Stimulated activated CD8-positive, alpha-beta memory T cell treated with anti-CD3 and anti-CD28 coated beads, Interleukin-7, amount 100 ng/mL, for 1 hour (primary cell): ENCODE measurements at places on chromosomes 3 and 15.
A peak's percentile ranks its signal among the peaks of the same experiment; 100 is the strongest.

GRCh38 chr15:78394981-78395616, 42.9 kb upstream of the IREB2 start:
- DNase-seq = no peak

GRCh38 chr3:127056281-127056680, 73.4 kb downstream of the PLXNA1 start:
- no peak for DNase-seq

- no peak for DNase-seq
Measured at GRCh38 chr15:82538961-82539690, 1.1 kb downstream of the RPS17 start.

DNA sequence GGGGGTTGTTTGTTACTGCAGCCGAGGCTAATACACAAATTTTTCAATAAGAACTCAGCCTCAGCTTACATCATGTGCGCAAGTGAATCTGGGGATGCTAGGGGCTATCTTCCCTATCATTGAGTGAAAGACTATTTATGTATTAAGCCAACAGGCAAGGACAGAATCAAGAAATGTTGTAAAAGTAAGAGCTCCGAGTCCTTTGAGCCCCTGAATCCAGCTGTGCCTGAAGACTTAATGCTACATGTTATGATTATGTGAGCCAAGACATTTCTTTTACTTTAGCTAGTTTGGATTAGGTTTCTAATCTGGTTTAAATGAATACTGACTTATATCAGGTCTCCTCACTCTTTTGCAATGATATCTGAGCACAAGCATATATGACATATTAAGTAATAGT, 782.9 kb upstream of the CFAP20DC start:
- DNase-seq = no peak

DNA sequence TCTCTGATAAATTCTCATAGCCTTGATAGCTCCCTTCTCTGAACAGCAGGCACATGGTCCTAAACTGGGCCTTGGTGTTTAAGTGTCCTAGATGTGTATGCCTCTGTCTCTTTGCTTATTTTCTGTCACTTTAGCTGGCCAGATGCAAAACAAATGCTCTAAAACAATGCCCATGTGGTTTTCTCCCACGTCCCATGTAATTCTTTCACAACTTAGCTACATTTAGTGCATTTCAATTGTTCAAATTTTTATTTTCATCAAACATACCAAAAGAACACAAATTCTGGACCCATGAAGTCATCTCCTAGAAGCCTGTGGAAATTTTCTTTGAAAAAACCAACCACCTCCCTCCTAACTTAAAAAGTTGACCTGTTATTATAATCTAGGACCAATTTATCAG, 491.3 kb upstream of the AGTR1 start:
- DNase-seq = no peak

DNA sequence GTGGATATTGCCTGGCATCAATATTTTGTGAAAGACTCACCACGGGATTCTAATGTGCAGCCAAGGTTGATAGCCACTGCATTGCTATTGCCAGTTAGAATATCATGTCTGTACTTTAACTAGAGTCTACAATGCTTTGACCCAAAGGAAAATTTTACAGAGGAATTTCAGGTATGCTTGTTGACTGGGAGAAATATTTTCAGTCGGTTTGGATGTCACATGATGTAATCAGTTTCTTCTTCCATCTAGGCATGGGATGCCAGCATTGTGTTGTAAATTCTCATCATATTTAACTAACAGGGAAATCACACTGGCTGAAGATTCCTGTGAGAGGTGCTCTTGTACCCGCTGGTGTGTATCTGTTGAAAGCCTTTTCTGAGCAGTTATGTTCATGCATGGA, 508.9 kb upstream of the ADAMTS9 start:
- no peak for DNase-seq

DNA sequence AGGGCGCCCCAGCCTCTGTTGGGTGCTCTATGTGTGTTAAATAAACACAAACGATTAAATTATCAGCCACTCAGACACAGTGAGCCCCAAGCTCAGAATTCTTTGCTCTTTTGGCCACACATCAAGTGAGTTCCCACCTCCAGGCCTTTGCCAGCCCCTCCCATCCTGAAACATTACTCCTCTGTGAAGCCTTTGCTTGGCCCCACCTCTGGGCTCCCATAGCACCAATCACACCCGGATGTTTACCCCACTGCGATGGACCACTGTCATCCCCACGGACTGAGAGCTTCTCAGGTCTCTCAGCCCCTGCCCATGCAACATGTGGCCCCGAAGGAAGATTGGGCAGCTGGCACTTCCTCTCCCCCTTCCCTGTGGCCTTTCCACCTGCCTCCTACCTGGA, 85.1 kb downstream of the NUP210 start:
- DNase-seq = no peak

GRCh38 chr15:45155739-45156138, 25.9 kb downstream of the DUOX1 start:
- no peak for DNase-seq

- DNase-seq = no peak
Measured at GRCh38 chr3:29475854-29476253, 195.0 kb downstream of the RBMS3 start.

- DNase-seq = no peak
Measured at GRCh38 chr3:126752303-126753190, 48.5 kb downstream of the CHCHD6 start.

DNA sequence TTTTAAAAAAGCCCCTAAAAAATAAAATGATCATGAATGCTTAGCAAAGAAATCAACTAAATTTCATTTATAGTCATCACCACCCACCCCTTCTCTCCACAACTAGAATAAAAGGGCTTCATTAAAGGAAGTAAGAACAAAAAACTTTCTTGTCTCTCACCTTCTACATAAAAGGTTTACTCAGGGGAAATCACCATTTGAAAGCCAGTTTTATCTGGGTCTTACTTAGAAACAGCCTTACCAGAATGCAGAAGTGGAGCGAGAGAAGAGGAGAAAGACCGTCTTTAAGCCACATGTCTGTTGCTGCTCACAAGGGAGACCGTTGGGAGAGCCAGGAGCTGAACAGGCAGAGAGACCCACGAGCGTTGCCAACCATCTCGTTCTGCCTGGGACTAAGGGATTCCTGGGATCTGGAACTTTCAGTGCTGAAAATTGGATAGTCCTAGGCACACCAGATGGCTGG, 350.1 kb upstream of the PROK2 start:
- DNase-seq = no peak

GRCh38 chr15:29750754-29751153, 71.5 kb downstream of the TJP1 start:
- DNase-seq = no peak

GRCh38 chr15:57865294-57865693, 158.8 kb downstream of the POLR2M start:
- no peak for DNase-seq

DNA sequence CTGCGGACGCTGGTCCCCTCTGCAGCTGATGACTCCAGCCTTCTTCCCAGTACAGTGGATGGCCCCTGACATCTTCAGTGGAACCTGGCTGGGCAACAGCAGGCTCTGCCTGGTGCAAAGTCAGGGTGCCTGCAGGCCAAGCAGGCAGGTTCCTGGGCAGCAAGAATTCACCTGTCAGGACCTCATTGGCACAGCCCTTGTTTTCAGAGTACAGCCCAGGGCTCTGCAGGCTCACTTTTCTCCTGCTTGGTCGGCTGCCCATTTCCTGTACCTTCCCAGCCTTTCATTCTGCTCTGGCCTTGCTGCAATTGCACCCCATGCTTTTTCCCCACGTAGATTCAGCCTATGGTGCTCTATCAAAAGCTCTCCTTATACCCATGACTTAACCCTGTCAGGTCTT, 56.0 kb downstream of the LRTM1 start:
- DNase-seq = no peak

- DNase-seq = no peak
Measured at GRCh38 chr3:11377719-11378118, 105.5 kb downstream of the ATG7 start.

DNA sequence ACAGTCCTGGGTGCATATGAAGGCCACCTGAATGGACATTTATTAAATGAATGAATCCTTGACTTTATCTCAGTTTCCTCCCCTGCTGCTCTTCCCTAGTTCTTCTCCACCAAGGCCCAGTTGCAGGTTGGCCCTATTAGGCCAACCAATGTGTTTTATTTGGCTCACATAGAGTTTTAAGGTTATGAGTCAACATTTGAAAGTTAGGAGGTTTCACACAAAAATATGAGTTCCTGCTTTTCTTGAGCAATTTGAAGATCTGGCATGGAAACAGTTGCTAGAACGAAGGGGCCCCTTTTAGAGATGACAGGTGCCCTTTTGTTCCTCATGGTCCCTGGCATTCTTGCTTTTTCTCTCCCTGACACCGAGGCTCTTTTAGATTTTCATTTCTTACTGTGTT, 83.0 kb upstream of the PDZRN3 start:
- no peak for DNase-seq

GRCh38 chr15:66865622-66866611, 163.9 kb downstream of the SMAD6 start:
- DNase-seq = no peak

DNA sequence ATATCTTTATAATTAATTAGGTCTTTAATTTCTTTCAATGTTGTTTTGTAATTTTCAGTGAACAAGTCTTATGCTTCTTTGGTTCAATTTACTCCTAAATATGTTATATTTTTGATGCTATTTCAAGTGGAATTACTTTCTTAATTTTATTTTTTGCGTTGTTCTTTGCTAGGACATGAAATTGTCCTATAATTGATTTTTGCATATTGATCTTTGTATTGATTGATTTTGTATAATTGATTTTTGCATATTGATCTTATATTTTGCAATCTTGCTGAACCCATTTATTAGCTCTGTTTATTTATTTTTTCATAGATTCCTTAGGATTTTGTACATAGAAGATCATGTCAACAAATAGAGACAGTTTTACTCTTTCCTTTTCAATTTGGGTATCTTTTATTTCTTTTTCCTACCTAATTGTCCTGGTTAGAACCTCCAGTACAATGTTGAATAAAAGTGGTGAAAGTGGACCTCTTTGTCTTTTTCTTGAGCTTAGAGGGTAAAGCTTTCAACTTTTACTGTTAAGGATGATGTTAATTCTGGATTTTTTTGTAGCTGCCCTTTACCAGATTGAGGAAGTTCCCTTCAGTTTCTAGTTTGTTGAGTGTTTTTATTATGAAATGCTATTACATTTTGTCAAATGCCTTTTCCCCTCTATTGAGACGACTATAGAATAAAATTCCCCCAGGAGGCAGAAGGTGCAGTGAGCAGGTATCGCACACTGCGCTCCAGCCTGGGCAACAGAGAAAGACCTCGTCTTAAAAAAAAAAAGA, 36.8 kb upstream of the CCDC50 start:
- DNase-seq = no peak

GRCh38 chr15:50590288-50590687, 43.8 kb upstream of the USP50 start:
- no peak for DNase-seq

DNA sequence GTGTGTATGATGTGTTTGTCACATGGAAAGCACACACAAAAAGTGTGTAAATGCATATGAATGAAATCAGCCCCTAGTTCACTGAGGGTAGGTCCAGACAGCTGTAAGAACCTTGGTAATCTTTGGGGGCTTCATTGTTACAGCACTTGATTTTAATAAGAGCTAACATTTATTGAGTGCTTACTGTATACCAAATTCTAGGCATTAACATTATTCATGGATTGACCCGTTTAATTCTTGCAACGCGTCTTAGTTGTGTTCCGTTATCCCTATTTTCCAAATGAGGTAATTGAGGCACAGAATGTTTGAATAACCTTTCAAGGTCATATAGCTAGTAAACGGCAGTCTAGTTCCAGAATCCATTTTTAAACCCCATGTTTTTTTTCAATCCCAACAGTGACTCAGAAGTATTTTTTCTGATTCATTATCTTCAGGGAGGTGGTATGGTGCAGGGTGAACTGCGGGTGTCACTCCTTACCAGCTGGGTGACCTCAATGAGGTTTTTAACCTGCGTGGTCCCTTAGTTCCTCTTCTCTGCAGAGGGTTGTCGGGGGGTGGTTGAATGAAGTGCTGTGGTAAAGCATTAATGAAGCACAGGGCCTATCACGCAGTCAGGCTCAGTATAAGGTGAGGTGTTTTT, 14.2 kb downstream of the RAB8B start:
- peak; percentile 43 for DNase-seq

GRCh38 chr15:100671858-100672543, 69.6 kb downstream of the ASB7 start:
- no peak for DNase-seq

DNA sequence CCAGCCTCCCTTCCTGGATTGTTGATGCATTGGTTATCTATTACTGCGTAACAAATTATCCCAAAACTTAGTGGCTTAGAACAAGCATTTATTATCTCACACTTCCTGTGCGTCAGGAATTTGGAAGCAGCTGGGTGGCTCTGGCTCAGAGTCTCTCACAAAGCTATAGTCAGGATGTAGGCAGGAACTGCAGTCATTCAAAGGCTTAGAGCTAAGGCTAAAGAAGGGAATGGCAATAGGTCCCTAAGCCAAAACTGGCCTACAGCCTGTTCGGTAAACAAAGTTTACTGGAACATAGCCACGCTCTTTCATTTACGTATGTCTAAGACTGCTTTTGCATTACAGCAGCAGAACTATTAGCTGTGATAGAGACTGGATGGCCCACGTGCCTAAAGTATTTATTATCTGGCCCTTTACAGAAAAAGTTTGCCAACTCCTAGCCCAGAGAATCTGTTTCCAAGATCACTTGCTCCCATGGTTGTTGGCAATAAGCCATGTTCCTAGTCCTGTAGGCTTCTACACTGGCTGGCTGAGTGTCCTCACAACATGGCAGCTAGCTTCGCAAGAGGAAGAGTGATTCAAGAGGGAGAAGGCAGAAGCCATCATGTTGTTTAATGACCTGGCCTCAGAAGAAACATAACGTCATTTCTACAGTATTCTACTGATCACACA, 132.4 kb downstream of the SNRK start:
- DNase-seq = no peak

DNA sequence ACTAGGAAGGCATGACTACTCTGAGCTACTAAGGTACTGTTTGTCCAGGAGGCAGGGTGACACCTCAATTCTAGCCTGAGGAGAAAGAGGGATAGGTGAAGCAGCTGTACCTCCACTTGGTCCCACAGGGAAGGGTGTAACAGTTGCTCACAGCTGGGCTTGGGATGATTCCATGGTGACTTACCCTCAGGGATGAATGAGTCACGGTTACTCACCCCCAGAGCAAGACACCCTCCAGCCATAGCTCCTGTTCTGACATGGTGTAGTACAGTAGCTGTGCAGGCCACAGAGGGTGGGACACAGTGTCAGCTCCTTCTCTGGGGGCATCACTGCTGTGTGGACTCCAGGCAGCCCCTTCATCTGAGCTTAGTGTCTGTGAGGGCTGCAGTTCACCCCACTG, 868.6 kb upstream of the SEMA6D start:
- DNase-seq = no peak

DNA sequence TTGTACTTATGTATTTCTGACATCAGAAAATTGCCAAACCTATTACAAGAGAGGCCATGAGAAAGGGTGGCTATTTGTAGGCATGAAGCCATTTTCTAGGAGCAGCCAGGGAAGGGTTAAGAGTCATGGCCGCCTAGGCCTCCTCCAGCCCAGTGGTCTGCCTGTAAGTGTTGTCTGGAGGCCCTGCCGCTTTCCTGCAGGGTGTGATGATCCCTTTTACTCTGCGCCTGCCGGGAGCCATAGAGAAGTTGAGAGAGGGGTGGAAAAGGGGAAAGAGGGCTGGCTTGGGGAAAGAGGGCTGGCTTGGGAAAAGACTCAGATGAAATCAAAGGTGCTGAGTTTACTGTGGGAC, 29.1 kb upstream of the KCTD6 start:
- DNase-seq = no peak
